CD4-positive, alpha-beta memory T cell (primary cell): ENCODE measurements at places on chromosomes 11 and 22. TPM values are rescaled to one million over a fixed set of nuclear protein-coding genes. Genes with fewer than 3 reads are reported as not detected.

Gene RAG2
- not detected for total RNA-seq

Gene OR8H1
- total RNA-seq, result not detected

Gene NXPE2
- not detected for total RNA-seq

Gene ZPR1
- 73.4 TPM for total RNA-seq

DNA sequence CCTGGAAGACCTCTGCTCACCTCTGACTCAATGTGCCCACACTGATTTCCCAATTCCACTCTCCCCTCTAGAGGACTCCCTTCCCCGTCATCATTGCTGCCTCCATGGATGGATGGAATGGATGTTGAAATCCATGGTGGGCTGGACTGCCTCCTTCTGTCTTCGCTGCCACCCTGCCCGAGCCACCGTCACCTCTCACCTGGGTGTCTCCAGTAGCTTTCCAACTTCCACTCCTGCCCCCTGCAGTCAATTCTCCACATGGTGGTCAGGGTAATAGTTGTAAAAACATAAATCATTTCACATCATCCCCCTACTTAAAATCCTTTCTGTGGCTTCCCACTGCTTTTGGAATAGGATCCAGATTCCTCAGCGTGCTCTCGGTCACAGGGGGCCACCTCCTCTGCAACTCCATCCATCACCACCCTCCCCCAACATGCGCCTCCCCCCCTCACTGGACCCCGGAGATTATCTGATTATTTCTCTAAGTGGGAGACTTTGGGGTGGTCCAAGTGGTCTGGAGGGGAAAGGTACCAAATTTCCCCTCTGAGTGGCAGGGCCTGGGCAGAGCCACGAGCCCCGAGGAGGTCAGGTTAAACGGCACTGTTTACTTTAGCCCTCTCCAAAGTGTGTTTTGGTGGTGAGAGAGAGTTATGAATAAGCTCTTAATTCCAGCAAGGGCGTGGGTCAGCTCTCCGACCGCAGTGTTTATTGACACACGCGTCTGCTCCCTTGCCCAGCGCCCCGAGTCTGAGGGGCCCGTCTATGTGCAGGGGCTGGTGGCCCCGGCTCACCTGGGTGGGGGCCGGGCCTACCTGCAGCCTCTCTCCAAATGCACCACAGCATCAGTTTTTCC is 313.7 kb downstream of the MN1 start:
- H3K27ac ChIP-seq, result no peak overlapping the region
- no peaks in the 10 kb centered on the region for H3K4me1 ChIP-seq
- no peaks in the 10 kb centered on the region for H3K27me3 ChIP-seq
- no peaks in the 10 kb centered on the region for H3K36me3 ChIP-seq
- no peak overlapping the region for H3K4me3 ChIP-seq

DNA sequence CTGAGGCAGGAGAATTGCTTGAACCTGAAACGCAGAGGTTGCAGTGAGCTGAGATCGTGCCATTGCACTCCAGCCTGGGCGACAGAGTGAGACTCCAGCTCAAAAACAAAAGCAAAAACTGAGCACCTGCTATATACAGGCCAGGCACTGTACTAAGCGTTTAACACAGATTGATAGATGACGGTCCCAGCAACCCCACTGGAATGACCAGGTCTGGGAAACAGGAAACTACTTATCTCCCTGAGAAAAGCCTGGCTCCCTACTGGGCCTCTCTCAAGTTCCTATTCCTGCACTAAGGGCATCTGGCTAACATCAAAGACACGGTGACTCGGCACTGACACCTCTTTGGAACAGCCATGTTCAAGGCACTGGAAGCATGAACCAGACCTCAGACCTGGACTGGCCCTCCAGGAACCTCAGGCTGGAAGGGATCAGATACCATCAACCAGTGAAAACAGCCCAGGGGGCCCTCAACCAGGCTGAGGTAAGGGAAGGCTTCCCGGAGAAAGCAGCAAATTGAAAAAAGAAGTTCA is 16.6 kb downstream of the ARAP1 start:
- peak overlapping the region; percentile 34 for H3K27ac ChIP-seq
- peaks cover 49% of the 10 kb centered on the region for H3K4me1 ChIP-seq
- H3K27me3 ChIP-seq, result no peaks in the 10 kb centered on the region
- DNase-seq, result no peak
